ENCODE measurements at places on chromosomes 5 and 9. TPM values are rescaled to one million over a fixed set of nuclear protein-coding genes. Genes with fewer than 3 reads are reported as not detected.

DMGDH gene
- 0.45 TPM for total RNA-seq

GZMA gene
- total RNA-seq: 18.2 TPM

GRCh38 chr9:9749591-9749990, 863.2 kb downstream of the PTPRD start:
- no peaks in the 10 kb centered on the region for H3K36me3 ChIP-seq
- H3K4me1 ChIP-seq: no peaks in the 10 kb centered on the region
- H3K4me3 ChIP-seq: no peak overlapping the region
- no peak for DNase-seq
- H3K27me3 ChIP-seq: no peaks in the 10 kb centered on the region

DNA sequence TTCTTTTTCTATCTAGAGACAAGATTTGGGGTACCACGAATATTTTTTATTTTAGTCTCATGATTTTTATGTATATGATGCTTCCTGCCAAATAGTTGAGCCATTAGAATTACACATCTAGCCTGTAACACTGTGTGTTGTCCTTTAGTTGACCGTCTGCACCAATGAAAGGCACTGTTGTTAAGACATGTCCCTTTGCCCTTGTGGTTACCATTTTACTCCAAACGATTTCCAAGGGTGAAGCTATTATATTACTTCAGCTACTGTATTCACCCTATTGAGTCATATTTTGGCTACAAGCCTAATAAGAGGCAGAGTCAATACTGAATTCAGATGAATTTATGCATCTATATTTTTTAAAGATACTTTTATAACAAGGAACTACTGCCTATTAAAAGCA, 207.6 kb downstream of the CETN3 start:
- H3K36me3 ChIP-seq: no peaks in the 10 kb centered on the region
- DNase-seq: no peak
- no peaks in the 10 kb centered on the region for H3K4me1 ChIP-seq
- no peaks in the 10 kb centered on the region for H3K27me3 ChIP-seq
- H3K27ac ChIP-seq: no peak overlapping the region

DNA sequence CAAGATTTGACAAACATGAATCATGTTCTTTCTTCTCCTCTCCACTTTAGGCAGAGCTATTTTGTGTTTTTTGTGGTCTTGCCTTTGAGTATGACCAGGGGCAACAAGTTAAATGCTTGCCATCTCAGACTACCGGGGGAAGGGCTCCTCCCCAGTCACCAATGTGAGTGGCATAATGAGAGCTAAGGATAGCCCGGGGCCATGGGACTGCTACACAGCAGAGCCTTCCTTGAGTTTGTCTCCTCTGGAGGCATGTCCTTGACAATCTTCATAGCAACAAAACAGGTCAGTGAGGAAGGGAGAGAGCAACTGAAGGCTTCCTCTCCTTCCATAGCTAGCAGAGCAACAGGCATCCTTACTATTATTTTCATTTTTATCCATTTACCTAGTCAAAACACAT, 299.3 kb downstream of the ENC1 start:
- DNase-seq: no peak
- no peaks in the 10 kb centered on the region for H3K36me3 ChIP-seq
- no peak overlapping the region for H3K4me3 ChIP-seq
- H3K27me3 ChIP-seq: peaks cover 5% of the 10 kb centered on the region
- H3K4me1 ChIP-seq: no peaks in the 10 kb centered on the region
- H3K27ac ChIP-seq: no peak overlapping the region

- no peak for DNase-seq
- no peak overlapping the region for H3K4me3 ChIP-seq
- no peaks in the 10 kb centered on the region for H3K4me1 ChIP-seq
- no peak overlapping the region for H3K27ac ChIP-seq
Measured at GRCh38 chr5:155767470-155767869, 559.5 kb upstream of the SGCD start.

- no peak overlapping the region for H3K4me3 ChIP-seq
- H3K27ac ChIP-seq: no peak overlapping the region
- H3K27me3 ChIP-seq: no peaks in the 10 kb centered on the region
- H3K4me1 ChIP-seq: peaks cover 33% of the 10 kb centered on the region
Measured at GRCh38 chr5:142939884-142940283, 169.7 kb downstream of the ARHGAP26 start.

DNA sequence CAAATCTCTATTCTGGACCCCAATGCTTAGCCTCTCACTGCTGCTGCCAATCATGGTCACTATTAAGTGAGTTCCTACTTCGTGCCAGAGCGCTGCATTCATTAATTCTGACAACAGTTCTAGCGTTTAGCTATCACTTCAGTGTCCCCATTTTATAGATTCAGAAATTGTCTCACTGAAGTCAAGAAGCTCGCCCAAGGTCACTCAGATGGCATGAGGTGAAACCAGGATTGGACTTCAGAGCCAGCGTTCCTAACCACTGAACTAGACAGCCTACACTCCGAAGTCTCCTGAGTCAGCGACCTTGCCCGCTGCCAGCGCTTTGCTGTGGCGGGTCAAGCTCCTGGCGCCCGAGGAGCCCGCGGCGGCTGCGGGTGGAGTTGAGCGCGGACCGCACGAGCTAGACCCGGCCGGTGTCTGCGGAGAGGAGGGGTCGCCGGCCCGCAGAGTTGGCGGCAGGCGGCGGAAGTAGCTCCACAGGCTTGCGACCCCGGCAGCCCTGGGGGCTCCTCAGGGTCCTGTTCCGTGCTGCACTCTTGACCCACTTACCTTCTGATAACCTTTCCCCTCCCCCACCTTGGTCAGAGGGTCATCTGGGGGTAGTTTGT, 2.1 kb upstream of the GABRB2 start:
- peaks cover 9% of the 10 kb centered on the region for H3K4me1 ChIP-seq
- H3K36me3 ChIP-seq: no peaks in the 10 kb centered on the region
- H3K4me3 ChIP-seq: no peak overlapping the region
- peaks cover 52% of the 10 kb centered on the region for H3K27me3 ChIP-seq

- no peak overlapping the region for H3K4me3 ChIP-seq
- no peaks in the 10 kb centered on the region for H3K36me3 ChIP-seq
- H3K27ac ChIP-seq: no peak overlapping the region
Measured at GRCh38 chr5:163888366-163888765, 382.9 kb downstream of the MAT2B start.

- no peaks in the 10 kb centered on the region for H3K27me3 ChIP-seq
- H3K4me1 ChIP-seq: no peaks in the 10 kb centered on the region
- no peak overlapping the region for H3K27ac ChIP-seq
- H3K36me3 ChIP-seq: peaks cover 37% of the 10 kb centered on the region
- no peak overlapping the region for H3K4me3 ChIP-seq
Measured at GRCh38 chr5:657570-657969, 35.6 kb downstream of the TPPP start.

CCNO gene
- total RNA-seq: not detected
